Stimulated activated CD4-positive, alpha-beta T cell treated with anti-CD3 and anti-CD28 coated beads, Interleukin-15, amount 100 ng/mL, for 48 hours (primary cell): ENCODE measurements at places on chromosomes 11 and 22.

DNA sequence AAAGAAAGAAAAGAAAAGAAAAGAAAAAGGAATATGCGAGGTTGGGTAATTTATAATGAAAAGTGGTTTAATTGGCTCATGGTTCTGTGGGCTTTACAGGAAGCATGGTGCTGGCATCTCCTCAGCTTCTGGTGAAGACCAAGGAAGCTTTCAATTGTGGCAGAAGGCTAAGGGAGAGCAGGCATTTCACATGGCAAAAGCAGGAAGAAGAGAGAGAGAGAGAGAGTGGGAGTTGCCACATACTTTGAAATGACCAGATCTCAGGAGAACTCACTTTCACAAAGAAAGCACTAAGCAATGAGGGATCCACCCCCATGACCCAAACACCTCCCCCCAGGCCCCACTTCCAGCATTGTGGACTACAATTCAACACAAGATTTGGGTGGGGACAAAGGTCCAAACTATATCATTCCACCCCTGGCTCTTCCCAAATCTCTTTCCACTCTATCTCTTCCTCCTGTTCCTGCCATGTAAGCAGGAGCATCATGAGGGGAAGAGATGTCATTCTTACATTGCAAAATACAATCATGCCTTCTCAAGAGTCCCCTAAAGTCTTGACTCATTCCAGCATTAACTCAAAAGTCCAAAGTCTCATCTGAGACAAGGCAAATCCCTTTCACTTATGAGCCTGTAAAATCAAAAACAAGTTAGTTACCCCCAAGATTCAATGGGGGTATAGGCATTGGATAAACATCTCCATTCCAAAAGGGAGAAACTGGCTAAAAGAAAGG lies 38.9 kb downstream of the LINC01488 start:
- DNase-seq: no peak

DNA sequence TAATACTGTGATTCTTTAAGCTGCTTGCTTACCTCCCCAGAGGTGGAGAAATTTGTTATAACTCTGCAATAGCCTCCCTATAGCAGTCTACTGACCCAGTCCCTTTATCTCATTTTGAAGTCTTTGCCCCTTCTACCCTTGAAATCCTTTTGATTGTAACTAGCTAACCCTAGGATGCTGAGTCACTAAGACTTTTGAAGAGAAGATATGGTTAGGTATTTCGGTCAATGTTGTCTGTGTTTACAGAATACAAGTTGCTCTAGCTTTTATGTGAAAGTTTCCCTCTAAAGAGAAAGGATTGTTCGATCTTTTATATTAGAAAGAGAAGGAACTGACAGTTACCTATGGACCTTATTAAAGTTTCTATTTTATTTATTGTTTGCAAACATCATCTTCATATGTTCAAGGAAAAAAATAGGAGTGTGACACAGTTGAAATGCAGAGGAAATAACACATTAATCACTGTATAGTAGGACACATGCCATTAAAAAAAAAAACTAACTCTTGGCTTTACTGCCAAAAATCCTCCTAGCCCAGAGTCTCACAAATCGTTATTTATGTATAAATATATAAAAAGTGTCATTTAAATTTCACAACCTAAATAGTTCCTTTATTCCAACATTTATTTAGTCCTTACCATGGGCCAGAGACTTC lies 3.1 kb downstream of the HYLS1 start:
- DNase-seq: no peak

- DNase-seq: no peak
Observed at GRCh38 chr22:31935961-31936635, 8.2 kb upstream of the YWHAH start.

DNA sequence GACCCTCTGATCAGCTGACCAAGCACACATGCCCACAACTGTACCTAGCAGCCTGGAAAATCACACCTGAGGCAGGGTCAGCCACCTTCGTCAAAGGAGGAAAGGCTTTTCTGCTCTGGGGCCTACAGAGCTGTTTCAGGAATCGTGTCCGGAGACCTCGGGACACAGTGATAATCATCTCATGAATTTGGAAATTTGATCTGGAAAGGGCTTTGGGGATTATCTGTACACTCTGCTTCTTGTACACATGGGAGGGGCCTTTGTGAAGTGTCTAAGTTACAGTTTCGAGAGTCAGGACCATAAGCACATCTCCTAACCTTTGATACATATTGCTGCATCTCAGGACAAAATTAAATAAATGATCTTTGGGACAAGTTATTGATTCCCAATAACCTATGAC lies 1421.2 kb upstream of the TENM4 start:
- no peak for DNase-seq

DNA sequence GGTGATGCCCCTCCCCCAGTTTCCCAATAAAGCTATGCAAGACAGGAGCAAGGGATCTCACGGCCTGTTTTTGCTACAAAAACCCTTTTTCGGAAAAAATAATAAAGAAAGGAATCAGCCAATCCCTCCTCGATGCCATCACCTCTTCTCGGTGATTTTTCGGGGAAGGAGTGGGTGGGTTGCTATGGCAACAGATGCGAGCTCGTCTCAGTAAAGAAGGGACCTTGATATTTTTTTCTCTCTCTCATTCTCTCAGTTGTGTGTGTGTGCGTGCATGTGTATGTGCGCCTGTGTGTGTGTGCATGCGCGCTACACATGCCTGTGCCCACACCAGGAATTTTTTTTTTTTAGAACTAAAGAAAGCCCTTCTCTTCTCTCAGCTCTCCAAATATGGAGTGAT lies 3.8 kb upstream of the NPAS4 start:
- DNase-seq: no peak

- DNase-seq: no peak
Observed at GRCh38 chr11:116901211-116901610, 63.8 kb upstream of the APOA1 start.

DNA sequence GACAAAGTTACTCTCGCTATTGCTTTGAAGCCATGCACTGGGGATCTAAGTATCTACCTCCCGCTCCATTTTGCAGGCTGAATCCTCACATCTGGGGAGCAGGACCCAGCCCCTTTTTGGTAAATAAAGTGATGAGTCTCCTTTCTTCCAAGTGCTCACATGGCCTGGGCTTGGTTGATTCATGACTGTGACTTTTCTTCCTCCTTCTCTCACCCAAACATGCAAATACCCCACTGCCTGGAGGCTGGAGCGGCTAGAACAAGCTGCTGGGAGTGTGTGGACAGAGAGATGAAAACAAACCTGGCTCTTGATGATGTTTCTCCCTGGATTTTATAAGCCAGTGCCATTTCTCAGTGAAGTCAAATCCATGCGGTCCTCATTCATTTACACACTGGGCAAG lies 72.7 kb downstream of the TRIM29 start:
- DNase-seq: no peak

DNA sequence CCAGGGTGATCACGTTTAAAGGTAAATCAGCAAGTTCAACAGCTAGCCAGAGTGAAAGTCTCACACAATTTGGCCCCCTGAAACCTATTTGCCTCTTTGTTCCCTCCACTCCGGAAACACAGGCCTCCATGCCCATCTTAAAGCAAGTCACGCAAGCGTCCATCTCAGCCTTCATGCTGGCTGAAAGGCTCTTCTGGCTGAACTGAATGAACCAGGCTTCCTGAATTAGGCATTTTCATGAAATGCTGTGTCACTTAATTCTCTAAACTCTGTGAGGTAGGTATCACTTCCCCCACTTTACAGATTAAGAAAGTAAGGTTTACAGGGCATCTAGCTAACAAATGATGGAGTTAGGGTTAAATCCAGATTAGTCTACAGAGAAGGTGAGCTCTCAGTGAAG lies 1.4 kb downstream of the SLC25A17 start:
- no peak for DNase-seq

- no peak for DNase-seq
Observed at GRCh38 chr11:12989428-12990161, 19.5 kb upstream of the RASSF10 start.

GRCh38 chr11:39542460-39542859 lies 1917.0 kb downstream of the LRRC4C start:
- no peak for DNase-seq

- DNase-seq: no peak
Observed at GRCh38 chr22:45353786-45354185, 44.1 kb downstream of the FAM118A start.

DNA sequence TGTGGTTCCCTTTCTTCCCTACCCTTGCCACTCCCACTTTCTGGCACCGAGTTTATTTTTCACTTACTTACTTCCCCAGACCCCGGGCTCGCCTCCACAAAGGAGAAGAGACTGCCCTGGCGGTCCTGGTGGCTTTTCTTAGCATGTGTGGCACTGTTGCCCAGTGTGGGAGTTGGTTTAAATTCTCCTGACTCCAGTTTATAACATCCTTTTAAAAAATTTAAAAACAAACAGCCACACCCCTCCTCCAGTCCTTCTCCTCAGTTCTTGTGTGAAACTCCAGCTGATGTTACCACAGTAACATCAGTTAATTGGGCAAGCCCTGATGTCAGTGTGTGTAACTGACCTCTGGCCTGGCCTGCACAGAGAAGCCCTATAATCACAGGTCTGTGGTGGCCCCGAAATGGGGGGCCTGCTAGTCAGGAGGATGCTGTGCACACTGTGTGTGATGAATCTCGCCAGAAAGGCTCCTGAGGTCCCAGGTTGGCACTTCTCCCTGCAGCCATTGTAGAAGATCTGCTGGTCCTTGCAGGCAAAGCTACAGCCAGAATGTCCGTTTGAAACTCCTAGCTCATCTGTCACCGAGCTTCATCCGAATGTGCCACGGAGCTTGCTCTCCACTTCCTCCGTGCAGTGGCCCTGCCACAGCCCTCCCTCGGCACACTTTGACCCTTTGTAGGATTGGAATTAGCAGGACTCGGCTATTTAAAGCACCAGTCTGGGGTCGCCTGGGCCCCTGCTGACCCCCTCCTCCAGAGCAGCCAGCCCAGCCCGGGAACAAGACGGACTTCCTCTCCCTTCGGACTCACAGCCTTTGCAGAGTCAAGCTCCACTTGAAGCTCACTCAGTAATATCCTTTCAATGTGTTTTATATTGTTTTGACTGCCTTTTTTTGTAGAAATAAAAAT lies 7.6 kb downstream of the YDJC start:
- no peak for DNase-seq

- no peak for DNase-seq
Observed at GRCh38 chr11:84901991-84902390, 725.2 kb downstream of the DLG2 start.

GRCh38 chr22:22983123-22983522 lies 87.2 kb upstream of the GNAZ start:
- DNase-seq: no peak

GRCh38 chr11:112249871-112250610 lies 10.6 kb downstream of the PLET1 start:
- DNase-seq: no peak

GRCh38 chr11:8234910-8235309 lies 28.8 kb downstream of the LMO1 start:
- DNase-seq: no peak

DNA sequence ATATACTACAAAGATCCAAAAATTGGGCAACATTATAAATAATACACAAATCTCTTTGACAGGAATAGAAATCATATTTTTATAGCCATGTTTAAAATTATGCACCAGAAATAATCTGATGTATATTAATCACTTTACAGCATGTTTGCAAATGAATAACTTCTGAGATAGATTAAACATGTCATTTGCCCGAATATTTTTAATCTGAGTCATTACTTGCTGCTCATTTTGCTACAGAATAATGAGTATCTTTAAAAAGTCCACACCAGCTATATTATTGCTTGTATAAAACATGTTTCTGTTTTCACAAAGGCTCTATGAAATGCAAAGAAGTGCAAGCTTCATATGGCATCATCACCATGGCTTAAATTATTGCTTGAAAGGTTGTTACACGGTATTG lies 336.8 kb downstream of the GUCY1A2 start:
- DNase-seq: no peak

DNA sequence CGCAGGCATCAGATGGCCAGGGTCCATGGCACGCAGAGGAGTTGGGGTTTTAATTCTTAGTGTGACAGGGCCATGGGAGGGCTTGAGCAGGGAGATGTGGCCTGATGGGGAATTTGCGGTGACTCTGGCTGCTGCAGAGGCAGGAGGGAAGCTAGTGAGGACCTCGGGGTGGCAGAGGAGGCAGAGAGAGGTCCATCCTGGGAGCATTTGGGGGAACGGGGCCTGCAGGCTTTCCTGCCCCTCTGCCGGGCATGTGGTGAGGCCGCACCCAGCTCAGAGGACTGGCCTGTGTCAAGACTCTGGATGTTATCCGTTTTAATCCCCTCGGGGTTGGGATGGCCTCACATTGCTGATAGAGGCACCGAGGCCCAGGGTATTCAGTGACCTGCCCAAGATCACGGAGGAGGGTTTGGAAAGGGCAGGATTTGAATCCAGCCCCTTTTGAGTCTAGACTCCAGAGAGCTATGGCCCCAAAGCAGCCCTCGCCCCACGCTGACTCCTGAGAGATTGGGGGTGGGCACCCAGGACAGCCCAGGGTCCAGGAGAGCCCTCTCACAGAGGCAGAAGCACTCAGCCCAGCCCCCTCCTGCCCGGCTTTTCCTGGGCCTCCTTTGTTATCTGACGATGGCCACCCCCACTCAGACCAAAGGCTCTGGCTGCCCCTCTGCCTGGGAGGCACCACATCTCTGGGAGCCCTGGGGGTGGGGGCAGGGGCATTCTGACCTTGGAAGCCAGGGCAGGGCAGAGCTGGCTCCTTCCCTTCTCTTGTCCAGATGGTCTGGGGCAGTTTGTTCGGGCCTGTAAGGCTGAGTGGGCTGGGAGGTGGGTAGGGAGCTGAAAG lies 13.9 kb downstream of the MGAT3 start:
- DNase-seq: no peak

- DNase-seq: no peak
Observed at GRCh38 chr11:31641477-31642062, 132.0 kb downstream of the ELP4 start.

- no peak for DNase-seq
Observed at GRCh38 chr11:100632941-100633452, 54.1 kb upstream of the ARHGAP42 start.

DNA sequence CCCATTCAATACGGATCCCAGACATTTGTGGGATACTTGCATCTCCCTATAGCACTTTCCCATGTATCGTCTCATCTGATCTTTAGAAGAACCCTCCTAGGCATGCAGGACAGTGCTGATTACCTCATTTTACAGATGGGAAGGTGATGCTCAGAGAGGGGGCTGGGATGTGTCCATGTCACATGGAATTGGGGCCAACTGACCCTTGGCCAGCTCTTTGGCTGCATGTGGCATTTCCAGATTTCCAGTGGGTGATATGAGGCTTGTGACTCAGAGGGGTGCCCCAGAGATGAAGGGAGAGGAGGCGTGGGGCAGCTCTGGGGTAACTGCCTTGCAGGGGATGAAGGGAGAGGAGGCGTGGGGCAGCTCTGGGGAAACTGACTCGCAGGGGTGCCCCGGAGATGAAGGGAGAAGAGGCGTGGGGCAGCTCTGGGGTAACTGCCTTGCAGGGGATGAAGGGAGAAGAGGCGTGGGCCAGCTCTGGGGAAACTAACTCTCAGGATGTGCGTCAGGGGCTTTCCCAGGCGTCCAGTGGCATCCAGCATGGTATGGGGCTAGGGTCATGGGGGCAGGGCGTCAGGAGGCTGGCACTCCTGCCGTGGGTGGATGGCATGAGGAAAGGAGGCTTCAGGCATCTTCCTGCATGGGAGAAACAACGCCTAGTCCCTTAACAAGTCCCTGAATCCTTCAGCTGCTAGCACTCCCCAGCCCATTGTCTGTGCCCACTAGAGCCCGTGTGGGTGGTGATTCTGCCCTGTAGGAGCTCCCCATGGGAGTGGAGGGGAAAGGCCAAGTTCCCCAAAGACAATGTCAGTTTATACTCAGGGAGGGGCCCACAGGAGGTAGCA lies 11.9 kb upstream of the CERK start:
- DNase-seq: no peak
